ENCODE measurements at places on chromosomes 3 and 15. TPM values are rescaled to one million over a fixed set of nuclear protein-coding genes. Genes with fewer than 3 reads are reported as not detected.

The ALPK3 gene
- polyA plus RNA-seq = 8.0 TPM

The IGSF11 gene
- polyA plus RNA-seq = not detected

The GOLGA6L7 gene
- not detected for polyA plus RNA-seq

The MKRN2OS gene
- 10.3 TPM for polyA plus RNA-seq

The CPNE4 gene
- not detected for polyA plus RNA-seq

The VEPH1 gene
- polyA plus RNA-seq = not detected

The RGMA gene
- 1.1 TPM for polyA plus RNA-seq

The PLSCR5 gene
- polyA plus RNA-seq = not detected

The CPNE9 gene
- polyA plus RNA-seq = 0.92 TPM

The SEMA7A gene
- 0.45 TPM for polyA plus RNA-seq

The BTBD1 gene
- polyA plus RNA-seq = 66.5 TPM

The EXD1 gene
- not detected for polyA plus RNA-seq

The IL20RB gene
- 0.67 TPM for polyA plus RNA-seq

The TERC gene
- not detected for polyA plus RNA-seq

The EAF2 gene
- polyA plus RNA-seq = 5.2 TPM

The ADGRG7 gene
- polyA plus RNA-seq = 48.1 TPM

The PCOLCE2 gene
- 0.37 TPM for polyA plus RNA-seq

The ZNF197 gene
- 6.6 TPM for polyA plus RNA-seq

The ROBO2 gene
- polyA plus RNA-seq = not detected

The SYNPR gene
- polyA plus RNA-seq = not detected

The SLC28A1 gene
- 27.8 TPM for polyA plus RNA-seq

The SOX14 gene
- polyA plus RNA-seq = not detected

The COPG1 gene
- 130 TPM for polyA plus RNA-seq

The ATP13A4 gene
- 0.24 TPM for polyA plus RNA-seq

The ACTC1 gene
- polyA plus RNA-seq = 0.27 TPM

The CYP1A2 gene
- not detected for polyA plus RNA-seq

The ZIC4 gene
- not detected for polyA plus RNA-seq

The TOPAZ1 gene
- not detected for polyA plus RNA-seq

The GOLGA8Q gene
- not detected for polyA plus RNA-seq

The ILDR1 gene
- polyA plus RNA-seq = 5.1 TPM

The CLEC3B gene
- polyA plus RNA-seq = 4.1 TPM

The BSN gene
- not detected for polyA plus RNA-seq

The ECE2 gene
- not detected for polyA plus RNA-seq

The PP2D1 gene
- not detected for polyA plus RNA-seq

The PAQR5 gene
- polyA plus RNA-seq = 1.1 TPM

The GPR149 gene
- polyA plus RNA-seq = 0.21 TPM

The LRRK1 gene
- 3.8 TPM for polyA plus RNA-seq

The ADAMTS7 gene
- polyA plus RNA-seq = 0.84 TPM

The KCNAB1 gene
- not detected for polyA plus RNA-seq

The ZNF662 gene
- 0.54 TPM for polyA plus RNA-seq

The MEGF11 gene
- 0.41 TPM for polyA plus RNA-seq

The IL1RAP gene
- 11.2 TPM for polyA plus RNA-seq

The IL17RD gene
- polyA plus RNA-seq = 0.87 TPM

The CHSY1 gene
- polyA plus RNA-seq = 13.1 TPM

The TPRA1 gene
- 25.4 TPM for polyA plus RNA-seq

The IGSF10 gene
- not detected for polyA plus RNA-seq

The CELF6 gene
- 0.89 TPM for polyA plus RNA-seq

The HGD gene
- 14.4 TPM for polyA plus RNA-seq

The RLBP1 gene
- polyA plus RNA-seq = 0.13 TPM

The MYEF2 gene
- 6.9 TPM for polyA plus RNA-seq

The KLHL40 gene
- 1.1 TPM for polyA plus RNA-seq

The ADCY5 gene
- polyA plus RNA-seq = 3.2 TPM

The GOLGA6L4 gene
- 1.1 TPM for polyA plus RNA-seq

The CLDN18 gene
- 0.27 TPM for polyA plus RNA-seq

The TEX55 gene
- polyA plus RNA-seq = not detected

The LRRC34 gene
- 1.2 TPM for polyA plus RNA-seq

The SQOR gene
- 68.9 TPM for polyA plus RNA-seq

The NAALADL2 gene
- polyA plus RNA-seq = 7.8 TPM
